ENCODE measurements at places on chromosomes 12 and 14. TPM values are rescaled to one million over a fixed set of nuclear protein-coding genes. Genes with fewer than 3 reads are reported as not detected.

DNA sequence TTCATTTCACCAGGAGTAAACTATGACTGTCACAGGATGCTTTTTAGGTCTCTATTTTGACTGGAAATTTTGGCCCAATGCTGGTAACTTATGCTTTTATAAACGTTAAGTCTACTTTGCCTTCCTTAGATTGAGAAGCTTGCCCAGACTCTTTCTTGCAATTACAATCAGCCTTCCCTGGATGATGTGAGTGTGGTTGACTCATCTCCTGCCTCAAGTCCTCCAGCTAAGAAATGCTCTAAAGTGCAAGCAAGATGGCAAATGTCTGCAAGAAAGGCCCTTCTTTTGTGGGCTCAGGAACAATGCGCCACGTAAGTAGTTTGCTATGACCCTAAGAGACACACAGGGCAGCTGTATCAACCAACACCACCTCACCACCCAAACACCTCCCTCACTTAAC lies 96.9 kb downstream of the SYNE2 start:
- no peak for DNase-seq

DNA sequence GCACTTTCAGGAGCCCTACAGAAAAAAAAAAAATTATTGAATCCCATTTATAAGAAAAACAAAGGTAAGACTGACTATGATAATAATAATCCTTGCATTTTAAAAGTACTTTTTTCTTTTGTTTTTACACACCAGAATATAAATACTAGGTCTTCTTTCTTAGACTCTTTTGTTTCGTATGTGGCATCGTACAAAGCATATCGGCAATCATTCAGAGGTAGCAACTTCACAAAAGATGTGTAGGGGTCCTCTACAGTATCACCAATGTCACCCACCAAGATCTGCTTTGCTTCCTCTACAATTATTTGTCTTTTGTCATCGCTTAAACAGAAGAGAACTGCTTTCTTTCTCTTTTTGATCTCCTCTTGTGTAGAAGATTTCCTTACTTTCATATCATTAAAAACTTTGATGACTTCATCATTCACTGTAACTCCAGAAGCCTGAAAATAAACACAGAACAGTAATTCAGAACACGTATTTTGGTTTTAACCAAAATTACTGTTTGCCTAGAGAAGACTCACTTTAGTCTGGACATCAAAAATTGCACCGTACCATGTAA lies 1.2 kb downstream of the CFL2 start:
- no peak for DNase-seq

DNA sequence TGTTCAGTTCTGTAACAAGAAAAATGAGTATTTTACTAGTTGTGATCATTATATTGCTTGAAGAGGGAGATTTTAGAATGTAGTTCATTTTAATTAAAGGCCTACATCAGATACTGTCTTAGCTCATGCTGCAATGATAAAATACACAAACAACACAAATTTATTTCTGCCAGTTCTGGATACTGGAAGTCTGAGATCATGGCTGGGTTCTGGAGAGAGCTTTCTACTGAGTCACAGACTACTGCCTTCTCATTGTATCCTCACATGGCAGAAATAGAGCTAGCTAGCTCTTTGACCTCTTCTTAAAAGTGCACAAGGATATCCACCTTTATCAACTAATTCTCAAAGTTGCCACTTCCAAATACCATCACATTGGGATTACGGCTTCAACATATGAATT lies 53.8 kb downstream of the MIS18BP1 start:
- DNase-seq = no peak

- DNase-seq = no peak
Measured at GRCh38 chr14:59150990-59151389, 37.5 kb upstream of the DAAM1 start.

GRCh38 chr12:118526255-118527095 lies 150.1 kb downstream of the SUDS3 start:
- no peak for DNase-seq

DNA sequence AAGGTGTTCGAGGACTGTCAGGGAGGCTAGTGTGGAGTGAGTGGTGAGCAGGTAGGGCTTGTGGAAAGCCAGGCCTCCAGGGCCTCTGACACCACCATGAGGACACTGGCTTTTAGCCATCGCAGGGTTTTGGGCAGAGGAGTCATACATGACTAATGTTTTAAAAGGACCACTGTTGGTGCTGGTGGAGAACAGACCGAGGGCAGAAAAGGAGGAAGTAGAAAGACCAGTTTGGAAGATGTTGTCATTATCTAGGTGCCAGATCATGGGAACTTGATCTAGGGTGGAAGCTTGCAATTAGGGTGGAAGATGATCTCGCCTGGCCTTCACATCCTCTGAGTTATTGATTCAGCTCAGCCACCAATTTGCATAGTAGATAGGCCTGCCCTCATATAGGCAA lies 144.2 kb downstream of the C12orf75 start:
- no peak for DNase-seq

Gene KLHL28
- 12.0 TPM for polyA plus RNA-seq

DNA sequence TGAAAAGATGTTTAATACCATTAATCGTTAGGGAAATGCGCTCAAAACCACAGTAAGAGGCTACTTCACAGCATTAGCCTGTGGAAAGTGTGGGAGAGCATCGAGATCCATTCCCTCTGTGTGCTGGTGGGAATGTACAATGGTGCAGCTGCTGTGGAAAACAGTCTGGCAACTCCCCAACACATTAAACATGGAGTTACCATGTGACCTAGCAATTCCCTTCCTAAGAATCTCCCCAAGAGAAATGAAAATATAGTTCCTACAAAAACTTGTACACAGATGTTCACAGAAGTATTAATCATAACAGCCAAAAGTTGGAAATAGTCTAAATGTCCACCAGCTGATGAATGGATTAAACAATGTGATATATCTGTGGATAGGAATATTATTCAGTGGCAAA lies 23.8 kb downstream of the MLXIP start:
- no peak for DNase-seq

Gene NDUFB1
- polyA plus RNA-seq = 197 TPM

Gene PGAM5
- 23.7 TPM for polyA plus RNA-seq

DNA sequence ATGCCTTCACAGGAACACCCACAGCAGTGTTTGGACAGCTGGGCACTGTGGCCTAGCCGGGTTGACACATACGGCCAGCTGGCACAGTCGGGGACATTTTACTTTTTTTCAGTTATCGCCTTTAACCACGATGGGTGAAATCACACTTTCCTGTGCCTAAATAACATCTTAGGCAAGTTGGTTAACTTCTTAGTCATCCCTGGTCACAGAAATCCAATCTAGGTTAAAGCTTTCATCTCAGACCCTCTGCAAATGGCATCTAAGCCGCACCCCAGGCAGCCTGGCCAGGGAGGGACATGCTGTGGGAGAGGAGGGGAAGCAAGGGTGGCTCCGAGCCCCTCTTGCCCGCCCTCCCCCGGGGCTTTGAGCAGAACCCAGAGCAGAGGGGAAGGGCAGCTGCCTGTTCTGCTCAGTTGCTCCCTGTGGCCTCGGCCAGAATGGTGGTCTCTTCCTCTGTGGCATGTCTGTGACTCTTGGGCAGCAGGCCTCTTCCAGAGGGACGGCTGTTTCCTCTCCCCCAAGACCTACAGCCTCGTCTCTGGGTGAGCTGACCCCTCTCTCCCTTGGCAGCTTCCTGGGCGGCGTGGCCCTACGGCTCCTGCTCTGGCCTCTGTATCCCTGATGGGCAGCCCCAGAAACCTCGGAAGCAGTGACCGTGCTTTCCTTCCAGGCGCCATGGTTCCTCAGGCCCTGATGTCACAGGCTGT lies 85.4 kb upstream of the DYNC1H1 start:
- no peak for DNase-seq

- DNase-seq = peak; percentile 32
Measured at GRCh38 chr14:50061664-50062437, 54.5 kb downstream of the VCPKMT start.

DNA sequence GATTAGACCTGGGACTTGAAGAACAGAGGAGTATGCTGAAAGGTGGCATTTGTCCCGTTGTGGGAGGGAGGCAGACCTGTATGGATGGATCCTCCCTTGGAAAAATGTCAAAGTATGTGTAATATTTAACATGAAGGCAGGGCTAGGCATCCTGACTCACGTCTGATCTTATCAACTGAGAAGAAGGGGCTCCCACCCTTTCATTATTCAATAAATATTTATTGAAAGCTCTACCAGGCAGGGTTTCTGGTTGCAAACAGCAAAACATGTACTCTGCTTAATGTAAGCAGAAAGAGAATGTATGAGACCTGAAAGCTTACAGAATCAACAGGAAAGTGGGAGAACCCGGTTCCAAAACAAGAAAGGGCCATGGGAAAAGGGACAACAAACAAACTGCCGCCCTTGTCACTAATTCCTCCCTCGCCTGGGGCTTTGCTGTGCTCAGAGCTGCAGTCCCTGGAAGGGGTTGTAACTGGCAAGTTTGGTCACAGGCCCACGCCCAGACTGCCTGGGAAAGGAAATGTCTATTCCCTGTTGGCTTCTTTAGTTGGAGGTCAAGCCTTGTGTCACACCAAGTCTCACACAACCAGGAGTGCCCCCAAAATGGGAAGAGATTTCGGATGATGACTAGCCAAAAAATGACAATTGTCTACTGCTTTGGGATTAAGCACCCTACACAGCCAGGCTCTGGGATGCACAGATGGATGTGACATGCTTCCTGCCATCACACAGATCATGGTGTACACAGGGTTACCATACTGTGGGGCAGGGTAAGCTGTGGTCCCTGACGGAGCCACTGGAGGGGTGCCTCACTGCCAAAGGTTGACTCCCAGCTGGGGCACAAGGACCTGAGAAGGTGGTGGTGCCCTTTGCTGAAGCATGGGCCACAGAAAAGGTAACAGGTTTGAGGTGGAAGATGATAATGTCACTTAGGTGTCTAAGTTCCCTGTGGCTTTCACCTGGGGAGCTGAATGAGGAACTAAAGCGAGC lies 36.8 kb downstream of the RAB35 start:
- DNase-seq = no peak

Gene CKB
- 124 TPM for polyA plus RNA-seq

GRCh38 chr12:75345531-75345930 lies 11.1 kb downstream of the GLIPR1L1 start:
- no peak for DNase-seq

DNA sequence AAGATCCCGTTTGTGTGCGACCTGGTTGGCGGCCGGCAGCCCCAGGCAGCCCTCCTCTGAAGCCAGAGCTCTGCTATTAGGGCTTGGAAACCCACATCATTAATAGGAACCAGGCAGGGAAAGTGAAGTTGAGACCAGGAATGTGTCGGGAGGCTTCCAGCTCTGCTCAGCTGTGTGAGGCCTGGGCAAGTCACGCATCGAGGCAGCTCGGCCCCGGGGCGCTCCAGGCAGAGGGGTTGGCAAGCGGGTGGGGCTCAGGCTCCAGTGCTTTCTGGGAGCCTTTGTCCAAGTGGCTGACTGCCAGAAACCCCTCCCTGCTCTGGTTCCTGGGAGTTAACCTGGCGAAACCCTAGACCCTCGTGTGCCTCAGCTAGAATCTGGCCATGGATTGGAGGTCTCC lies 1151.7 kb downstream of the VRK1 start:
- peak; percentile 18 for DNase-seq

GRCh38 chr12:111312708-111313107 lies 56.2 kb downstream of the PHETA1 start:
- DNase-seq = no peak

DNA sequence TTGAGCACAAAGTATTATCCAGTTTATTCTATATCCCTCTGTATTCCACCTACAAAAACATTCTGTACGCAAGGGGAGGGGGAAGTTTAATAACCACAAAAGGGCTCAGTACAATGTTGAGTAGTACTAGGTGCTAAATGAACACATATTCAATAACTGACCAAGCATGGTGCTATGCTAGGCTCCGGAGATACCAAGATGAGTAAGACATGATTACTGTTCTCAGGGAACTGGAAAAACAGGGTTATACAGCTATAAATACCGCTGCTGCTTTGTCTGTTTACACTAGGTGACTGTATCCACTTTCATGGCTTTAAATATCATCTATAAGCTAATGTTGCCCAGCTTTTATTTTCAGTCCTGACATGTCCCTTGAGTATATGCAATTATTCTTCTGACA lies 135.8 kb downstream of the INSM2 start:
- DNase-seq = no peak

- DNase-seq = no peak
Measured at GRCh38 chr12:88951177-88951576, 370.9 kb upstream of the KITLG start.

Gene ADCY6
- polyA plus RNA-seq = 82.0 TPM

DNA sequence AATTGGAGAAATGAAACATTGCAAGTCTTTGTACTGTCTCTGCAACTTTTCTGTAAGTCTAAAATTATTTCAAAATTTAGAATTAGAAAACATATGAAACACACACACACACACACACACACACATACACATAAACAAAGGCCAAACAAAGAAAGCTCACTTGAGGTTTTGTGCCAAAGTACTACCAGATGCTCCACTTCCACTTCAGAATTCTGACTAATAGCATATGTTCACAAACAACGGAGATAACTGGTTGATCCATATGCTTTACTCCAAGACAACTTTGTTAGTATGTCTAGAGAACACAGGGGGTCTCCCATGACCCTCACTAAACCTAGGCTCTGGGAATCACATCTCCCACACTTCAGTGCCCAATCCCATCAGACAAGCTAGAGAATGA lies 133.8 kb upstream of the CLEC14A start:
- no peak for DNase-seq

Gene ZDHHC22
- 0.56 TPM for polyA plus RNA-seq

DNA sequence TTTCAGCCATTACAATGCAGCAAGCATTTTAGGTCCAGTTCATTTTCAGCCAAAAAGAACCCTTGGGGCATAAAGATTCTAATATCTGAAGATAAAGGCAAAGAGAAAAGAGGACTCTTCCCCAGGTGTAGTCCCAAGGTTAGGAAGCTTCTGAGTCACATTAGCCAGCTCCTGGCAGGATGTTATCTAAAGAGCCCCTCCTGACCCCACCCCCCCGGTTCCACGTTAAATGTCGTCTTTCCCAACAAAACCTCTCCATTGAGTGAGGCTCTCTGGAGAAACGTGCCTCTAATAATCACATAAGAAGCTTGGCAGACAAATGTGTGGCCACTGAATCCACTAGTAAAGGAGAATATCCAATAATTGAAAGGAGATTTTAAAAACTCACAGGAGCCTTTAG lies 267.7 kb downstream of the GALC start:
- no peak for DNase-seq

DNA sequence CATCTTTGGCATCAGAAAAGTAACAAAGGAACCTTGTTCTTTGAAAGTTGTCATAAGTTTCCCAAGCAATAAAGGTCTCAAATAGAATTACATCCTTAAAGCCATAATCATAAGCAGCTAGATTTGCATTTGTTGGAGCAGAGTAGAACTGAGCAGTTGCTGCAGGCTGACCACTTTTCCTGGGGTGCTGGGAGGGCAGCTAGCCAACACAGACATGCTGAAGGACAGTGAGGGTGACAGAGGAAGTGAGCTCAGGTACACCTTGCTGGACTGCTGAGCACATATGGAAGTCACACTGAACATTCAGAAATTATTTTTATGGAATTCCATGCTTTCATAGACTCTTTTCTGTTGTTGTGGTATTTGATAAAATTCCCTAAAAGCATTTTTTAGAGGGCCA lies 66.2 kb downstream of the MARK3 start:
- DNase-seq = no peak

Gene RTL1
- 0.16 TPM for polyA plus RNA-seq
